ENCODE measurements at places on chromosomes 2 and 18. TPM values are rescaled to one million over a fixed set of nuclear protein-coding genes. Genes with fewer than 3 reads are reported as not detected.
A peak's percentile ranks its signal among the peaks of the same experiment; 100 is the strongest.

Gene ANKRD62
- 0.73 TPM for total RNA-seq

Gene SLC14A1
- 1.0 TPM for total RNA-seq

Gene RAPGEF4
- 1.2 TPM for total RNA-seq

DNA sequence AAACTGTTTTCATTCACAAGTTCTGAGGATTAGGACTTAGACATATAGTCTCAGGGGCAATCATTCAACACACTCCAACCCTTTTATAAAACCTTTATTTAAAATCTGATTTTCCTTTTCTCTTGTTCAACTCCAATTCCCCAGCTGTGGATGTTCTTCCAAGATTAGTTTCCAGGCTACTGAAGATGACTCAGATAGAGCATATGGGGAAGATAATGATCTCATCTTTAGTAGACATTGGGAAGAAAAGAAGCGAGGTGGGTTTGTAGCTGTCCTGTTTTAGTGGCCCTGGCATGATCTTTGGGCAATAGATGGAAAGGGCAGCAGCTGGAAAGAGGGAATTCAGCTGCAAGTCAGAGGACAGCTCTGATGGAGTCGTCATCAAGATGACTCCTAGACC lies 247.7 kb upstream of the CCDC68 start:
- DNase-seq = no peak

DNA sequence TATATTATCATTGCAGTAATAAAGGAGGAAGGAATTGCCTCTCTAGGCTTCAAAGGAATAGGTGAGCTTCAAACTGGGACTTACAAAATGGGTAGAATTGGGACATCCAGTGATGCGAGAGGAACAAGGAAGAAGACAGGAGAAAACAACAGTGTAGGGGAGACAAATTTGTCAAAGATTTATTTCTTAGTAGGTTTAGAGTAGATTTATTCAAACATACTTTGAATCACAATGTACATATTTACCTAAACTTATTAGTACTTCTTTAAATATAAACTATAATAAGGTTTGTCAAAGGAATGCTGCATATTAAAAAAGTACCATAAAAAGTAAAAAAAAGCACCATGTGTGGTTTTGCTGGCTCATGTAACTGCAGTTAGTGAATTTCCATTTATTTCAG lies 161.4 kb upstream of the CDH2 start:
- DNase-seq = no peak

- DNase-seq = no peak
Measured at GRCh38 chr18:51417643-51418483, 220.4 kb upstream of the MEX3C start.

DNA sequence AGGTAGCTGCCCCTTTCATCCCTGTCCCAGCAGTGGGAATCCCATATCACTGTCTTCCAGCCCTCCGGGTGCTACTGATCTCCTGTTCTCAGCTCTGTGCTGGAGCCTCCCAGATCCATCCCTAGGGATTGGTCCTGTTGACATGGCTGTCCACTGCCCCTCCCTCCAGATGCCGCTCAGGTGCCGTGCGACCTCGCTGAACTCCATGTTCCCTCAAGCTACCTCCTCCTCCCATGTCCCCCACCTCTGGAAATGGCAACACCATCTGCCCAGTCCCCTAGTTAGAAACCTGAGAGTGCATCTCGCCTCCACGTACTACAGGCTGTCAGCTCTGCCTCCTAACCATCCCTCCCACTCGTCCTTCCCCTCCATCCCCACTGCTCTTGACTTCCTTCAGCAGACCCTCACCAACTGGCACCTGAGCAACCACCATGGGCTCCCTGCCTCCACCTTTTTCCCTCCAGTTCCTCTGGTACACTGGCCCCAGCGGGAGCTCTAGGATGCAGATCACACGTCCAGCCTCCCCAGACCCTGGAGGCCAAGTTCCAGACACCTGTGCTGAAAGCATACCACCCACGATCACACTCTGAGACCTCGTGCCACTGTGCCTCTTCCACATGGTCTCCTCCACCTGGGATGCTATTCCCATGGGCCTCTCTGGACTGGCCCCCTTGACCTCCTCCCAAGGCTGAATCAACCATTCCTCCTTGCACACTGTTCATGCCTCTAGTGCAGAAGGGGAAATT lies 106.8 kb downstream of the KLHL29 start:
- DNase-seq = no peak

- no peak for DNase-seq
Measured at GRCh38 chr2:232502911-232503808, 15.5 kb upstream of the ECEL1 start.

DNA sequence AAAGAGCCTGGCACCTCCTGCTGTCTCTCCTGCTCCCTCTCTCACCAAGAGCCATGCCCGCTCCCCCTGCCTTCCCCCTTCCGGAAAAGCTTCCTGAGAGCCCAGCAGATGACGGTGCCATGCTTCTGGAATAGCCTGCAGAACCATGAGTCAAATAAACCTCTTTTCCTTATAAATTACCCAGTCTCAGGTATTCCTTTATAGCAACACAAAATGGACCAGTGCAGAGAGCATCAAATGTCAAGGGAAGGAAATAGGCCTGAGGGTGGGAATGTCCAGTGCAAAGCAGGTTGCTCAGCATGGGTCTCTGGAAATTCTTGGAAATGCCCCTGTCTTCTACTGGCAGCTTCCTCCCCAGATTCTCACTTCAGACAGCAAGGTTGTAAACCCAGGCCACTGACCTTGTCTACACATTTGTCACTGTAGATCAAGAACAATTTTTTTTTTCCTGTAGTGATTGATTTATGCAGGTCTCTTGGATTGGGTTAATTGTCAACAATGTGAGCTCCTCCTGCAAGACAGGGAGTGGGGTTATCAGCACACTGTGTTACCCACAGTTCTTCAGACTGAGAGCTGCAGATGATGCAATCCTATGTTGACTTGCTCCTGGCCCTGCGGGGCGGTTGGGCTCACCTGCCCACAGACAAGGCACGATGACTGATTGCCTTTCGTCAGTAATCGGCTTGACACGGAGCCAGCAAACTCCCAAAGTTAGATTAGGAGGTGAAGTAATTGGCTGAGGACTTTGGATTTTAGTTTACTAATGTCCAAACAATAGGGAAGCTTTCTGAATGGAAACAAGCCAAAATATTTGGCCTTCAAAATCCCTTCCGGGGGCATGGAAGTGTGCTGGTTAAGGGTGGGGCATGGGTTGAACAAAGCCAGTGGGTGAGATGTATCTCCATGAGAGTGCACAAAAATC lies 5.4 kb upstream of the BOD1L2 start:
- peak; percentile 83 for DNase-seq

- DNase-seq = no peak
Measured at GRCh38 chr2:147923846-147924245, 79.0 kb downstream of the ACVR2A start.

DNA sequence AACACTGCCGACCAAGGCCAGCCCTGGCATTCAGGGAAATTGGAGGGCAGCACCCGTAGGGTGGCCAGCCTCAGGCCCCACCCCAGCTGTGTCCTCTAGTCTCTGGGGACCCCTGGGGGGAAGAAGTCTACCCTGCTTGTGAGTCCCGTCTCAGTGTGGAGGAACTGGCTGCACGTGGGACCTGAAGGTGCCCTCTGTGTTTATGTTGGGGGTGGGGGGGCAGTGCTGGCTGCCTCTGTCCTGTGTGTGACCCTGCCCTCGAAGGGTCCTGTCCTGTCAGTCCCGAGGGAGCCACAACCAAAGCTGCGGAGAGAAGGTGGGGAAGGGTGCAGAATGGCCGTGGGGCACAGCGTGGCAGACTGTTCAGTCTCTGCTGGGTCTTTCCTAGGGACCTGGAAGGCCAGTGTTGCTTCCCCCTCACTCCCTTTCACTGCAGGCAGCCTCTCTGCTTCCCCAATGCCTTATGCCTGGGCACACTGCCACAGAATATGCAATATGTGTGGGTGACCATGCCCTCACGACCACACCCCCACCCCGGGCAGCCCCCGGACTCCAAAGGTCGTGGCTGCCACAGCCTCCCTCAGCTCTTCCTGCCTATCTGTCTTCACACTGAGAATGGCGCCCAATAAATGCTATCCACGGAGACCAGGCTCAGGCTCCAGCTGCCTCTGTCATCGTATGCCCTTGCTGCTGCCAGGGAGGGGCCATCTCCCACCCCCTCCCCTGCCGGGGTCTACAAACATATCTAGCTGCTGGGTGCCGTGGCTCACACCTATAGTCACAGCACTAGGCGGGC lies 33.3 kb upstream of the SLC35F6 start:
- DNase-seq = no peak

All from left colon (tissue), 2 donors.